CD4-positive, alpha-beta T cell treated with Interleukin-10 for 1 hour (primary cell): ENCODE measurements at places on chromosomes 7 and 10.

DNA sequence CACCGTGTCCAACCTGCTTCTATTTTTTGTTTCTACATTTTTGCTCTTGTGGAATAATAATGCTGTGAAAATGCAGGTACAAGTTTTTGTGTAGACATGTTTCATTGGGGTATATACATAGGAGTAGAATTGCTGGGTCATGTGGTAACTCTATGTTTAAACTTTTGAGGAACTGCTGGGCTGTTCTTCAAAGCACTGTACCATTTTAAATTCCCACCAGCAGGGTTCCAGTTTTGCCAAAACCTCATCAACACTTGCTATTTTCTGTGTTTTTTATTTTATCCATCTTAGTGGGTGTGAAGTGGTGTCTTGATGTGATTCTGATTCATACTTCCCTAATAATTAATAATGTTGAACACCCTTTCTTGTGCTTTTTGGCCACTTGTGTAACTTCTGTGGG lies 138.6 kb downstream of the RGS10 start:
- no peak for DNase-seq

DNA sequence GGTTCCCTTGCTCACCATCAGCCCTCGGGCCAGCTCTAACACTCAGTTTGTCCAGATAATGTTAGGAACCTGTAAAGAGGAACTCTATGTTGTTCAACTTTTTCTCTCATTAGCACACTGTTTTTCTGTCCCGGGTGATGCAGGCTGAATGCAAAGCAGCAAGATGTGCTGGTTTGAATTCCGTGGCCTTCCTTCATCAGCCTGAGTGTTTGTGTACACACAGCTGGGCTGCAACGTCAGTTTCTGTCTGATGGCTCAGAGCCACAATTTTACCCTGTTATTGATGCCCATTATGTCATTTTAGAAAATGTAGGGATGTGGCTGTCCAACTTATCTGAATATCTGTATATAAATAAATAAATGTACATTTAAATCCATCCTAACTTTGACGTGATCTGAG lies 152.0 kb downstream of the PLPP4 start:
- DNase-seq: no peak

- DNase-seq: no peak
These were observed 28.3 kb upstream of the PIP4K2A start for GRCh38 chr10:22742678-22743077.

DNA sequence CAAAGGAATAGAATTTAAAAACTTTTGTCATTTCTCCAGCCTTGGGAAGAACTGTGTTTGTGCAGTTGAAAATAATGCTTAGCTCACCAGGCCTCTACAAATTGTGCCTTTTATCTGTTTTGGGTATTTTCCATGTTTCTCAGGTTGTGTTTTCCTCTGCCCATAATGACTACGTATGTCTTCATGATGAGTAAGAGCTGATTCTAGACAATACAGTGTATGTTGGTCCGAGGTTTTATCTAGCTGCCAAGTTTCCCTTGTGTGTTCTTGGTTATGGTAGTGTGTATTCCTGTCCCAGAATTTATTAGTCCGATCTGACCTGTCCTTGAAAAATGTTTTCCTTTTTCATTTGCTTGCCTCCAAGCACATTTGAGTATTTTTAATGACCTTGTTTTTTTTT lies 83.7 kb upstream of the GLCCI1 start:
- no peak for DNase-seq

DNA sequence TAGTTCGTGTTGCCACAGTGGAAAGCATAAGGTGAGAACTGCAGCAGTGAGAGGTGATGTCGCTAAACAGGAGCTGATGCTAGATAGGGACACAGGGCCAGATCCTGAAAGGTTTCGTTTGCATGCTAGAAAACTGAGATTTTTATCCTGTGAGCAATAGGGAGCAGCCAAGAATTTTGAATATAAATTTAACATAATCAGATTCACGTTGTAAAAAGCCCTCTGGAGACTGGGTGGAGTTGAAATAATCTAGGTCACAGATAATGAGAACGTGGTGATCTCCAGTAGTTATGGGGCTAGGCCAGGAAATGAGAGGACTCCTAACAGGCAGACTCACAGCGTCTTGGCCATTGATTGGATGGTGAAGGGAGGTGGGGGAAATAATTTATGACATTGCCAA lies 92.1 kb upstream of the IMMP2L start:
- DNase-seq: no peak
